CD4-positive, CD25-positive, alpha-beta regulatory T cell (primary cell): ENCODE measurements at places on chromosomes 12 and 14.

GRCh38 chr14:76647697-76648298, 113.5 kb upstream of the VASH1 start:
- peak; percentile 48 for DNase-seq

- DNase-seq: no peak
These were observed 250.2 kb downstream of the GPHN start for GRCh38 chr14:66758031-66758613.

GRCh38 chr12:6062395-6062756, 62.1 kb downstream of the VWF start:
- no peak for DNase-seq

GRCh38 chr12:57611108-57611826, at the start of gene ARHGEF25:
TSS of gene ARHGEF25 (plus strand) at chr12:57611435. CDS start at chr12:57611895, 460 bp downstream.
- DNase-seq: no peak

GRCh38 chr14:83300476-83301064, 1766.9 kb upstream of the SEL1L start:
- no peak for DNase-seq

DNA sequence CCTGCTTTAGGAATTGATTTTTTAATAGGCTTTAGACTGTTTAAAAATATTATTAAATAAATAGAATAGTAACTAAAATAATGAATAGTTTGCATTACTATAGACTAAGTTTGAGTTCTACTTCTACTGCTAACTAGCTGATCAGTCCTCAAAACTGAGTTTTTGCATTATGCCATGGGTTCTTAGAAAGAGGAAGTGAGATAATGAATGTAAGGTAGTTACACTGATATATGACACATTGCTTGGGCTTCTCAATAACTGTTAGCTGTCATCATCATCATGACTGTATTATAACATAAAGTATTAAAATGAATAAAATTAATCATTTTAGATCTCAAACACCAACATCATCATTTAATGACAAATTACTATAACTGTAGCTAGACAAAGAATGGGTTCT, 949.7 kb downstream of the TRHDE start:
- DNase-seq: no peak

GRCh38 chr12:113054948-113055486, 1.5 kb upstream of the DTX1 start:
- no peak for DNase-seq

GRCh38 chr12:121799842-121800693, 3.7 kb upstream of the SETD1B start:
- peak; percentile 85 for DNase-seq

DNA sequence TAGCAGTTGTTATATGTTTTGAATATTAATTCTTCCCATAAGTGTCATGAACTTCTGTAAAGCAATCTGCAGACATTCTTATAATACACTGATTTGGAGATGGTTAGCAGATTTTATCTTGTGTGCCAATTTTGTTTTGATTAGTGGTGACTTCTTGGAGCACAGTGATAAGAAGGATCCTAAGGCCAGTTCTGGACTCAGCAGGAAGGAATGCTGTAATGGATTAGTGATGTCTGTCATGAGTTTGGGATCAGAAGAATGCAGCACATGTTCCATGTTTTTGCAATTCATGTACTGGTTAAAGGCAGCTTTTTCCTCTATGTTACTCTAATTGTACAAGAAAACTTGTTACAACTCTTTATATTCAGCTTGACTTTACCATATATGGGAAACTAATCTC, 91.5 kb downstream of the UNC79 start:
- no peak for DNase-seq

DNA sequence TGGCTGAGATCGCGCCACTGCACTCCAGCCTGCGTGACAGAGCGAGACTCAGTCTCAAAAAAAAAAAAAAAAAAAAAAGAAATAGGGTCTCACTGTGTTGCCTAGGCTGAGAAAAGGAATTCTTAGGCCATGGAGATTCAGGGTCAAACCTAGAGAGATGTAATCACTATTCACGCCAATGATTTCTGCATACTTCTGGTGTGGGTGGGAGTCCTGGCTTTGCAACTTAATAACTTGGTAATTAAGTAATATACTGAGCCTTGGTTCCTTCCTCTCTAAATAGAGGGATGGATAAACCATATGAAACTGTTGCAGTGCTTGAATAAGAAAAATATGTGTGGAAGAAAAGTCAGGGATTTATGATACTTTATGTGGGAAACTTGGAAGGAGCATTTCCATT, 2.7 kb downstream of the ZNF410 start:
- DNase-seq: no peak

- DNase-seq: no peak
These were observed 222.7 kb upstream of the PLXNC1 start for GRCh38 chr12:93925585-93926205.

- DNase-seq: no peak
These were observed 64.8 kb upstream of the PLEKHG3 start for GRCh38 chr14:64639340-64639821.

- no peak for DNase-seq
These were observed 2.3 kb downstream of the HOXC8 start for GRCh38 chr12:54010972-54011664.

- DNase-seq: no peak
These were observed 76.0 kb downstream of the WDR20 start for GRCh38 chr14:102215576-102216250.

DNA sequence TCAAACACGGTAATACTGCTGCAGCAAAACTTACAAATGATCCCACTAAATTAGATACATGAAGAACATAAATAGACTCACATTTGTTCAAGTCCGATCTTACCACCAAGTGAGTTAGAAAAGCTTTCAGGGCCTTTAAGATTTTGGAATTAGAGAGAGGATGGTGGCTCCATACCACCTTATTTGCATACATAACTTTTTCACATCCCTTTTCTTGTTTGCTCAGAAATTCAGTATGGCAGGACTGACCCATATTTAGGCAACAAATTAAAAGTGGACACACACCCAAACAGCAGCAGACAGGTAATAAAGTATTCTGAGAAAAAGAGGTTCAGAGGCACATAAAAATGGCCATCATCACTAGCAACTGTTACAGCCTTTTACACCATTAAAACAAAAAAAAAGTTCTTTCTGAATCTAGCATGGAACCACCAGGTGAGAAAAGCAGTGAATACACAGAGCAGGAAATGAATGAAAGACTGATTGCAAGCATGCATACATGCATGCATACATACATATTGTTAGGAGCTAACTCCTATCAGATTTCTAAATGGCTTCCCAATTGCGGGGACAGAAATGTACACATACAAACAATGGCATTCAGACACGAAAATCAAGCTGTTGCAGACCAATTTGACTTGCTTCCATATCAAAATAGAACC, 23.3 kb downstream of the STXBP6 start:
- DNase-seq: no peak

GRCh38 chr14:93683226-93683625, 105.1 kb downstream of the PRIMA1 start:
- DNase-seq: no peak

DNA sequence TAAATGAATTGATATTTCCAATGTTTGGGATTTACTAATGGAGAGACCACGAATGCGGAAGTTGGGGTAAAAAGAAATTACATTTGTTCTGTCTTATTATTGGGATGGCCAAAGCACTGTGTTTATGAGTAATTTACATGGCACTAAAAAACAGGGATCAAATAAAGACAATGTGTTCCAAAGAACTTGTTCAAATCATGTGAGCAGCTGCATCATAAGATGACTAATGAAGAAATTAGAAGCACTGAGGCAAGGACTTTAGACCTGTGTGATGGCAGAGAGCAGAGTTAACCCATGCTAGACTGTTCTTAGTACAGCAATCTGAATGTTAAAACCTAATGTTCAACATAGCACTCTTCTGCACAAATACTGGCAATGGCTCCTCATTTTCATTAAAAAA, 34.3 kb upstream of the DCN start:
- DNase-seq: no peak

DNA sequence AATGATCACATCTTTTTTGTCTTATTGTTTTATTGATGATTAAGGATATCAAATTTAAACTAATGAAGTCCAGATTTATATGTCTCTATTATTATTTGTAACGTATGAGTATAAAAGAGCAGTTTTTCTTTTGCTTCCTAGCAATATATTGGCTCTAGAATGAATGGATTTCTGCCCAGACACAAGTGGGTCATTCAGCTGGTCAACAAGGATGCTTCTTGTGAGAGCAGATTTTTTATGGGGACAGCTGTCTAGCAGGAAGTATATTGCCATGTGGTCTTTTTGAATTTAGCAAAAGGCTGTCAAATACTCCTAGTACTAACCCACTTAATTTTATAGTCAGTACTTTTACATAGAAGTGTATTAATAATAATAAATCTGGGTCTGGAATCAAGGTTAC, 1071.1 kb upstream of the FLRT2 start:
- no peak for DNase-seq

GRCh38 chr12:98674841-98675240, 29.8 kb downstream of the APAF1 start:
- DNase-seq: no peak

DNA sequence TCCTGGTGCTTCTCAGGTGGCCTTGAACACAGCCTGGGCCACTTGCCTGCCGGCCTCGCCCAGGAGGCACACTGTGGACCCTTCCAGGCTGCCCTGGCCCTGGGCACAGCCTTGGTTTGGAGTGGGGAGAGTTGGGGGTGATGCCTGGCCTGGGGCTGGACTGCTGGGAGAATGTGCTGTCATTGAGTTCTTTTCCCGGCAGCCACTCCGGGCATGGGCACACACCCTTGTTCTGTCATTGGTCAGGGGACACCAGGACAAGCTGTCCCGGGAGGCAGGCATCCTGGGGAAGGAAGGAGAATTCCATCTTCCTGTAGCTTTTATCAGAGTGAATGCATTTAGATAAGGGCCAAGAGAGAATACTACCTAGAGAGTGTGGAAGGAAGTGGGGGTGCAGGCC, 61.8 kb upstream of the RIN3 start:
- no peak for DNase-seq

- peak; percentile 9 for DNase-seq
These were observed 26.2 kb downstream of the ZCRB1 start for GRCh38 chr12:42299392-42300308.

- DNase-seq: no peak
These were observed 29.3 kb upstream of the LGALS3 start for GRCh38 chr14:55099756-55100155.

GRCh38 chr14:97975216-97975615, 1178.0 kb downstream of the VRK1 start:
- no peak for DNase-seq

GRCh38 chr12:105409801-105410471, 79.4 kb downstream of the C12orf75 start:
- peak; percentile 19 for DNase-seq

GRCh38 chr14:91935586-91935985, 11.9 kb downstream of the FBLN5 start:
- no peak for DNase-seq

DNA sequence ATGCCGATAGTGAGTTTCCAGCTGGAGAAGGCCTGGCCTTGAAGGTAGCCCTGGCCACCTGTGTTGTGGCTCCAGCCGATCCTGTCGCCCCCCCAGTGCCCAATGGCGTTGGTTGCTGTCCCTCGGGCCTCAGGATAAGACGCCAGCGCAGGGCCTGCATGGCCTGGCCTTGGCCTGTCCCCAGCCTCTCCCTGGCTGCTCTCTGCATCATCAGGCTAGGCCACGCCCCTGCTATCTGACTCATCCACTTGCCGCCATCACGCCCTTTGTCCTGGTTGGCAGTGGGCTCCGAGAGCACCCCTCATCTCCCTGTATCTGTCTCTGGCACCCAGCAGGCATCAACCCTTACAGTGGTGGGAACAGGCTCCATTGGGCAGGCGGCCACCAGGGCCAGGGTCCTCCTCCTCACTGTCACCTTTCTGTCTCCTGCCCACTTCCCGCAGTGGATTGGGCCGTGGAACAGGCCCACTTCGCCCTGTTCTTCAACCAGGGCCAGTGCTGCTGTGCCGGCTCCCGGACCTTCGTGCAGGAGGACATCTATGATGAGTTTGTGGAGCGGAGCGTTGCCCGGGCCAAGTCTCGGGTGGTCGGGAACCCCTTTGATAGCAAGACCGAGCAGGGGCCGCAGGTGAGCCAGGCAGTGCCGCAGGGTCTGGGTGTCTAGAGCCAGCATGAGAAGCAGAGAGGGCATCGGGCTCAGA, 25.6 kb downstream of the ALDH2 start:
- DNase-seq: no peak

DNA sequence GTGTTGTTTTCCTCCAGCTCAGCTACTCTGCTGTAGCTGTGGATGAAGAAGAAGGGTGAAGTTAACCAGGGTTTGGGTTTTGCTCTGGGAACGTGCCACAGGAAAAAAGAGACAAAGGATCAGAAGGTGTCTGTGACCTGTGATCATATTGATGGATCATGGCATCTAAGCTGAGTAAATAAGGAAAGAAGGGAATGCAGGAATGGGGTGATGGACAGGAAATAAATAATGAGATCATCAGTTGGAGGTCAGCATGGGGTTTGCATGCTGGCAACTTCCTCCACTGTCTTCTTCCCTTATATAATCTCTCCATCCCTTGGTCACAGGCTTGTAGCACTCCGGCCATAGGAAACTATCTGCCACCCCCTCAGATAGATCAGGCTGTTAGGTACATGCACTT, 430.3 kb upstream of the PDE3A start:
- DNase-seq: no peak

DNA sequence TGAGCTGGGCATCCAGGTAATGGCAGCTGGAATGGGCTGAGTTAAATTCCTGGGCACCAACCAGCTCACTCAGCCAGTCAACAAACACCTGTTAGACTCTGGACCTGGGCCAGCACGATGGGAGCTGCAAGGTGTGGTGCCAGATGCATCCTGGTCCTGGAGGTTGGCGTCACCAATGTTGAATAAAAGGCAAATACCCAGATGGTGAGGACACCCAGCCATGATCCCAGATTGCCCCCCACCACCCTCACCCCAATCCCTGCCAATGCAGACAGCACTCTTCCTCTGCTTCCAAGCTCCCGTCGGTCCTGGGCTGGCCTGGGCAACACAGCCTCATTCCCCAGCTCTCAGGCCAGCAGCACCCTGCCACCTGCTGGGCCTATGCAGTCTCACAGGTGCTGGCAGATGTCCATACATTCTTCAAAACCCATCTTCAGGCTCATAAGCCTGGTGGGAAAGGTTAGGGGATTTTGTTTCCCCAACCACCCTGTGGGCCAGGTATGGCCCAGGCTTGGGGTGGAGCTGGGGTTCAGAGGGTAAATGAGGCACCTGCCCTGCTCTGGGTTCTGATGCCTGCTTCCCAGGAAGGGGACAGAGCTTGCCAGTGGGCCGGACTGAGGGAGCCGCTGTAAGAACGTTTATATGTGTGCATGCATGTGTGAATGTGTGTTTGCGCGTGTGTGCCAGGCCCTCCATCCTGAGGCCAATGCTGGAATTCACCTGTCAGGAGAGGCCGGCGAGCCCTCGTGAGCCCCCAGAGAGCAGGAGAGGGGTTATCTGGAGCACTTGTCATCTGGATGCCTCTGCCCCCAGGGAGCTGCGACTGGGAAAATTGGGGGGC, 58.0 kb downstream of the LGMN start:
- no peak for DNase-seq

- no peak for DNase-seq
These were observed 14.0 kb upstream of the PEX5 start for GRCh38 chr12:7175493-7175892.
